Posterior cingulate gyrus (tissue), 11 donors: ENCODE measurements at places on chromosomes 4 and X.

GRCh38 chr4:57424232-57424897 is 314.2 kb upstream of the IGFBP7 start:
- no peak for DNase-seq

GRCh38 chrX:29813174-29813573 is 402.2 kb upstream of the MAGEB2 start:
- DNase-seq, result no peak

DNA sequence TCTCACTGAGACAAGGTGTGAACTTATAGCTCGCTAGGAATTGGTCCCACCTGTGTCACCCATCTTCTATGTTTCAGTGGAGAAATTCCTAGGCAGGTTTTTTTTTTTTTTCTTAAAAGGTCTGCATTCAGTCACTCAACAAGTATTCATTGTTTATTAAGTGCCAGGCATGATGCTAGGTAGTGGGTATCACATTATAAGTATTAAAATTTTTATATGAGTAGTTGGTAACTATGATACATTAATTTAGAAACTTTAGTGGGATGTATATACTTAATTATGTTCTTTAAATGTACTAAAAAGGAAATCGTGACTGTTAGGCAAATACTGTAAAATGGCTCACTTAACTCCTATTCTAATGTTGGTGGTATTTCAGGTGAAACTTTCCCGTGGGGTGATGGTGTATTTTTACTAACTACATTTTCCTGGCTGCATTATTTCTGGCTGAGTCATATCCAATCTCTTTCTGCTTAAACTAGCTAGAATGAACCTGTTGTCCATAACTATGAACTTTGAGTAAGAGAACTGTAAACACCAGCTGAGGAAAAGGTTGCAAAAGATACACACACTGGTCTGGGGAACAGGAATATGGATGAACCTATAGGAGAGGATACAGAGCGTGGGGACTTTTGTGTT is 49.3 kb upstream of the MED14 start:
- no peak for DNase-seq

DNA sequence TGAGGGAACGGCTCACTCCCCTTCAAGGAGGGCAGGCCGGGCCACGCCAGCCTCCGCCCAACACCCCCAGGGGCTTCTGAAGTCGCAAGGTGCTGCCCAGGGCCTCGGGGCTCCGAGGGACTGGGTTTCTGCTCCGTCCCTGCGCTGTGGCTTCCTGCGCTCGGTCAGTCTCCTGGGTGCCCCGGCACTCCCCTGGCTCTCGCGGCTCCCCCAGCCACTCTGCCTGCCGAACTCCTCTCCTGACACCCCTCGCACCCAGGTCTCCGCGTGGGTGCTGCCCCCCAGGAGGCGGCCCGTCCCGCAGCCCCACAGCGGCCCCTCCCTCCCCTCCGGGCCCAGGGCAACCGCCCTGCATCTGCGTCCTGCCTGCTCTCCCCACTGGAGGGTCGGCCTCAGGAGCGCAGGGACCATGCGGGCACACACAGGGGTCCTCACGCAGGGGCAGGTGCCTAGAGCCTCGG is 151.9 kb downstream of the AFAP1 start:
- no peak for DNase-seq

- no peak for DNase-seq
Observed at GRCh38 chr4:7803371-7803770, 136.3 kb downstream of the AFAP1 start.

DNA sequence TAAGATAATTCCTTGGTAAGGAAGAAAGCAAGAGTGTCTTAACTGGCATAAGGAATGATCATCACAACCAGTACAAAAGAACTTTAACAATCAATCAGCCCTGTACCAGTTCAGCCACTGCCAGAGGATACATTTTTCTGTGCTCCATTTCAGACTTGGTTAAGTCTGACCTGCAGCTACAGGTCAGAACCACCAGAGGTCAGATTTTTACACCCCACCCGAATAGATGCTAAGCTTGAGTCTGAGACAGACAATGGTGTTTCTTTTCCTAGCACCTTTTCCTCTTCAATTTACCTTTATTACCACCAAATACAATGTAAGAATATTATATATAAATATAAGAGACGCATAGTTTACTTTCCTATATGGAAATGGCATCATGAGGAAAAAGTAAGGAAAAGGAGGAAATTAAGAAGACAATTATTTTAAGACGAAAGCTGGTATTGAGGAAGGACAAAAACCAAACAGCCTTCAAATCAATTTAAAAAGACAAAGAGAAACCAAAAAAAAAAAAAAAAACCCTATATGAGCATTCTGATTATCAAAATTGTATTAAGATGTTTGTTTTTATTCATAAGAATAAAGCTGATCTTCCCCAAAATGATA is 215.3 kb upstream of the TTC29 start:
- DNase-seq, result no peak

DNA sequence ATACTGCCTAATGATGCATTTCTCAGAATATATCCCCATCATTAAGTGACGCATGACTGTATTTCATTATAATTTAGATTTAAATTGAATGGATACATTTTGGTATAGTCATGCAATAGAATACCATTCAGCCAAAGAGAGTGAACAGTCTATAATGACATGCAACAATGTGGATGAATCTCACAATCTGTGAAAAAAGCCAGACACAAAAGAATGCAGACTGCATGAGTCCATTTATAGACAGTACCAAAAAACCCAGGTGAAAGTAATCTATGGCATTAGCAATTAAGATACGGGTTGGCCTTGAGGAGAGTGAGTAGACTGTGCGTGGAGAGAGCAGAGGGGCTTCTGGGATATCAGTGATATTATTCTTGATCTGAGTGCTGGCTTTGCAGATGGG is 239.7 kb upstream of the PGRMC2 start:
- DNase-seq, result no peak

DNA sequence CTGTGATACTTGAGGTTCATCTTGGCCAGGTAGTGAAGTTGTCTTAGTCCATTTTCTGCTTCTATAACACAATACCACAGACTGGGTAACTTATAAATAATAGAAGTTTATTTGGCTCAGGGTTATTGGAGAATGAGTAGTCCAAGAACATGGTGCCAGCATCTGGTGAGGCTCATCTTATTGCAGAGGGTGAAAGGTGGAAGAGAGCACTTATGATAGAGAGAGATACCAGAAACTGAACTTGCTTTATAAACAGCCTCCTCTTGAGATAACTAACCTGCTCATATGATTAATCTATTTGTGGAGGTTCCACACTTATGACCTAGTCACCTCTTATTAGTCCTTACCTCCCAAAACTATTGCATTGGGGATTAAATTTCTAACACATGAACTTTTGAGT is 1.6 kb downstream of the C4orf51 start:
- DNase-seq, result no peak

- DNase-seq, result no peak
Observed at GRCh38 chr4:38672074-38672396, 8.0 kb downstream of the KLF3 start.

- no peak for DNase-seq
Observed at GRCh38 chrX:45537936-45538335, 337.3 kb upstream of the DIPK2B start.

GRCh38 chr4:7393601-7394575 is 40.8 kb downstream of the PSAPL1 start:
- DNase-seq, result no peak

DNA sequence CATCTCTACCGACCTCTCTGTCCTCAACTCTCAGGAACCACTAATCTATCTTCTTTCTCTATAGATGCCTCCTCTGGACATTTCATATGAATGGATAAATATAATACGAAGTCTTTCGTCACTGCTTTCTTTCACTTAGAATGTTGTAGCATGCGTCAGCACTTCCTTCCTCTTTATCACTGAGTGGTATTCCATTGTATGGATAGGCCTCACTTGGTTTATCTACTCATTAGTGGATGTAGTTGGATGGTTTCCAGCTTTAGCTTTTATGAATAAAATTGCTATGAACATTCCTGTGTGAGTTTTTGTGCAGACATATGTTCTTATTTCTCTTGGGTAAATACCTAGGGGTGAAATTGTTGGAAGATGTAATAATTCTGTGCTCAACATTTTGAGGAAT is 528.2 kb upstream of the FAT1 start:
- DNase-seq, result no peak

GRCh38 chrX:129781134-129781672 is 1.5 kb downstream of the SASH3 start:
- no peak for DNase-seq

- no peak for DNase-seq
Observed at GRCh38 chr4:87565746-87566145, 36.6 kb upstream of the SPARCL1 start.

DNA sequence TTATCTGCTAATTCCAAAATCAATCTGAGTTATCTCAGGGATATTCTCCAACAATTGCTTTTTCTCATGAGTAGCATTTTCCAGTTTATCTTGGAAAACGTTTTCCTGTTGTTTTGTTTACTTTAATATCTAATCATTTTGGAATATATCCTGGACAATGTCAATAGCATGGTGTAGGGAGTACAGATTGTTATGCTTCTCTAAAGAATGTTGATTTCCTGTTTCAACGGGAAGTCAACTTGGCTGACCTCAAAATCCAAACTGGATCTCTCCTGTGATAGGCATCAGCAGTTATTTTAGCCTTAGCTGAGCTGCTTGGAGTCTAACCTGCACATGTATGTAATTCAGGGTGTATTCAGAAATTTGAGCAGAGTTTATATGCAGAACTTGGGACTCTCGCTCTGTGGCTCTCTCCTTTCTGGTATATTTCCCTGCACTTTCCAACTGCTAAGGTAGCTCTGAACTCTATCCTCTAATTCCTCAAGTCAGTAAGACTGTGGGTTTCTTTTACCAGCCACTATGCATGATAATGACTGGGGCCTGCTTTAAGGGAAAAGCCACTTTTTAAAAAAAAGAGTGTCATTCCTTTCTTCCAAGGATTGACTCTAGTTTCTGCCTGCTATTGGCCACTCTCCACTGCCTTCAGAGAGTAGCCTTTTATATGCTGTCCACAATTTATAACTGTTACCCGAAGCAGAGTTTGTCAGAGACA is 7.7 kb downstream of the PRSS48 start:
- no peak for DNase-seq

DNA sequence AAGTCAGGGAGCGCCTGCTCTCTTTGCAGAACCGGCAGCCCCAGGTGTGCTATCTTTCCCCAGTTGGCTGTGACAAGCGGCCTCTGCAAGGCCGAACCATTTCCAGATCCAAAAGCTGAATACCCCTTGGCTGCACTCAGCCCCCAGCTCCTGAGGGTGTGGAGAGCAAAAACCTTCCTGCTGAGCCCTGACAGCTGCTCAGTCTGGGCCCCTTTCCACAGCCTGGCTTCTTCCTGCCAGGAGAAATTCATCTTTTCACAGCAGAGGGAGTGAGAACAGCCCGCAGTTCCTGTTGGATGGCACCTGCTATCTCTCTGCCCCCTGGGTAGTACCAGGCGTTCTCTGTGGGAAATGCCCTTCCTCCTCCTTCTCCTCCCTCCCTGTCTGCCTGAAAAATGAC is 78.4 kb downstream of the DRD5 start:
- DNase-seq, result no peak

DNA sequence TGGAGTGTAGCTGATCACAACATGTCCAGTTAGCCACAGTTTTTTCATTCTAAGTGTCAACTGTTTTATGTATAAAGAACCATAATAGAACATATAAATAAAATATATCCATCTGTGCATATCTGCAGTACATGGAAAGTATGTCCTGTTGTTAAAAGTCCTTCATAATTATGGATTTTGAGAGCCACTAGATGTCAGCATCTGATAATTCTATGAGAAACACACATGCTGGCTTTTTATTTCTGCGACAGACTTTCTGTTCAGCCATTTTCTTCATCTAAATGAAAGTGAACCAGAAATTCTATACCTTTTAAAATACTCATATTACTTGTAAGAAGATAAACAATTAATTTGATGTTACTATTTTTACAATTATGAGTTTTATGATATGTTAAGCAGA is 251.5 kb downstream of the GPM6A start:
- no peak for DNase-seq

- DNase-seq, result no peak
Observed at GRCh38 chr4:162443510-162443909, 279.7 kb upstream of the FSTL5 start.

- DNase-seq, result no peak
Observed at GRCh38 chrX:11188664-11189063, 77.5 kb downstream of the HCCS start.

GRCh38 chr4:7956270-7956808 is 16.7 kb upstream of the AFAP1 start:
- DNase-seq, result peak; percentile 60

DNA sequence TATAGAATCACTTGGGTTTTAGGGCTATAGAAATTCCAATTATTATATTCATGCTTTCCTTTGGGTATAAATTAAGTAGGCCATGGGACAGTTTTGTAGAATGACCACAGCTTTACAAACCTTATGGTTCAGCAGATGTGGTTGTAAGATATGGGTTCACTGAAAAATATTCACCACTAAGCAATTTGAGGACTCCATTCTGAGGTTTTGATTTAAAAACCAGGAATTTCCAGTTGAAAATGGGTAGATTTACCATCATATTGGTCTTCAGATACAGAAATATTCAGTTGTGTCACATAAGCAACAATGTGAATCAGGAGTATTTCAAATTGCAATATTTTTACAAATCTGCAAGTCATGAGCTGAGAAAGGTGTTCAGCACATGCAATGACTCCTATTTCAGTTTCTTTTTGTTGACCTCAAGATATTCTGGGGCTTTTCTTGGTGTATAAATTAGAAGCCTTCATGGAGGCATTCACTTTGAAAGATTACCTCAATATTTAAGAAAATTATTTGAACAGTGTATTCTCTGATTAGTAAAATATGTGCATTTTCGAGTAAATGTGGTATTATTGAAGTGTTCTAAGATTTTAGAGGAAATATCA is 218.4 kb upstream of the HCCS start:
- DNase-seq, result no peak

GRCh38 chr4:159174645-159175084 is 71.8 kb downstream of the RAPGEF2 start:
- no peak for DNase-seq

- DNase-seq, result no peak
Observed at GRCh38 chr4:150854600-150854999, 160.5 kb downstream of the LRBA start.

DNA sequence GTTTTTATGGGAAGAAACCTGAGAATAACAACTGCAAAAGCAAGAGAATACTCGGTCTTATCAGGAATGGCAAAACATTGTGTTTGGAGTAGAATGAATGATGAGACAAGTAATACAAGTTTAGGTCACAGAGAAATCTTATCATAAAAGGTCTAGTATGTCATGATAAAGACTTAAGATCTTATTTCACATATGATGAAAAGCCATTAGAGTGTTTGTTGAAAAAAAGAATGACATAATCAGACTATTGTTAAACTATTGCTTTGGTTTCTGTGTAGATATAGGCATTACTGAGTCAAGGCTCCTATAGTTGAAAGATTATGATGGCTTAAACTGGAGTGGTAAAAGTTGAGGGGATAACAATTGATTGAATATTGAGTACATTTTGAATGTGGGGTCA is 603.6 kb downstream of the CCSER1 start:
- no peak for DNase-seq

DNA sequence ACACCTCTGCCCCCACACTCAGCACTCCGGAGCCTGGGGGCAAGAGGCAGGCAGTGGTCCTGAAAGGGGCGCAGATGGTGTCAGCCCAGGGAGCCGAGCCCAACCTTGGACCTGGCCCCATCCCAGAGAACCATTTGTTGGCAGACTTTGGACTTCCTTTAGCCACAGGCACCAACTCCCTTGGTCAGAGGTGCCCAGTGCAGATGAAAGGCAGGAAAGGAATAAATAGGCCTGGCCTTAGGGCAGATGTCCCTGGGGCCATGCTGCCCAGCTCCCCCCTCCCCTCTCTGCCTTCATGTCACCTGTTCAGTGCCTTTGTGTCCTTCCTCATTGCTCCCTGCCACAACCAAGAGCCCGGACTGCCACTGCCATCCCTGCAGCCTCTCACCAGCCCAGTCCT is 52.8 kb downstream of the SEL1L3 start:
- DNase-seq, result no peak

- DNase-seq, result no peak
Observed at GRCh38 chr4:173365359-173365996, 5.3 kb upstream of the SAP30 start.
